ENCODE measurements at places on chromosomes 5 and 9.

DNA sequence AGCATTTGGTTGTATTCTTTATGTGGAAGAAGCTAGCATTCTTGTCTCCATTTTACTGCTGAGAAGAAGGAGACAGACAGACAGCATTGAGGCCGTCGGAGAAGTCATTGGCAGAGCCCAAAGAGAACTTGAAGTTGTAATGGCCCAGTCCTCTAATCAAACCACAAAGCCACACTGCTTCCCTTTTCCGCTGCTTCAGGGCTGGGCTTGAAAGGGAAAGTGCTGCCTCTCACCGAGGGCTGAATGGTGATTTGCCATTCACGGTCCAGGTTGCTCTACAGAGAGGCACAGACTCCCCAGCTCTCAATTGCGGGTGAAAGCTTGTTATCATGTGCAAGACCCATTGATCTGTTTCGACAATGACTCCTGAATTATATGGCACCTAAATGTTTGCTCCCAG is 25.6 kb upstream of the POU4F3 start:
- DNase-seq, result no peak

DNA sequence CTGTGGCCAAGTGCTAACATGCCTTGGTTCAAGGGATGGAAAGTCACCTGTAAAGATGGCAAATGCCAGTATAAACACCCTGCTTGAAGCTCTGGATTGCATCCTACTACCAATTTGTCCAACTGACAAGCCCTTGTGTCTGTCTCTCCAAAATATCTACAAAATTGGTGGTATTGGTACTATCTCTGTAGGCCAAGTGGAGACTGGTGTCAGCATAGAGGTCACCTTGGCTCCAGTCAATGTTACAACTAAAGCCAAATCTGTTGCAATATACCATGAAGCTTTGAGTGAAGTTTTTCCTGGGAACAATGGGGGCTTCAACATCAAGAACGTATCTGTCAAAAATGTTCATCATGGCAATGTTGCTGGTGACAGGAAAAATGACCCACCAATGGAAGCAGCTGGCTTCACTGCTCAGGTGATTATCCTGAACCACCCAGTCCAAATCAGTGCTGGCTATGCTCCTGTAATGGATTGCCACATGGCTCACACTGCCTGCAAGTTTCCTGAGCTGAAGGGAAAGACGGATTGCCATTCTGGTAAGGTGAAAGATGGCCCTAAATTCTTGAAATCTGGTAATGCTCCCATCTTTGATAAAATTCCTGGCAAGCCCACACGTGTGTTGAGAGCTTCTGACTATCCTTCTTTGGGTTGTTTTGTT is 19.9 kb downstream of the AFF4 start:
- no peak for DNase-seq

- no peak for DNase-seq
These were observed 30.0 kb upstream of the SLC12A7 start for GRCh38 chr5:1141834-1142233.

GRCh38 chr5:19835442-19835841 is 152.6 kb downstream of the CDH18 start:
- no peak for DNase-seq

GRCh38 chr9:5886114-5886939 is 4.4 kb upstream of the MLANA start:
- DNase-seq, result peak; percentile 40

Data from GM12878 (cell line).